Glomerular endothelial cell (primary cell): ENCODE measurements at places on chromosomes 4 and X. TPM values are rescaled to one million over a fixed set of nuclear protein-coding genes. Genes with fewer than 3 reads are reported as not detected.

DNA sequence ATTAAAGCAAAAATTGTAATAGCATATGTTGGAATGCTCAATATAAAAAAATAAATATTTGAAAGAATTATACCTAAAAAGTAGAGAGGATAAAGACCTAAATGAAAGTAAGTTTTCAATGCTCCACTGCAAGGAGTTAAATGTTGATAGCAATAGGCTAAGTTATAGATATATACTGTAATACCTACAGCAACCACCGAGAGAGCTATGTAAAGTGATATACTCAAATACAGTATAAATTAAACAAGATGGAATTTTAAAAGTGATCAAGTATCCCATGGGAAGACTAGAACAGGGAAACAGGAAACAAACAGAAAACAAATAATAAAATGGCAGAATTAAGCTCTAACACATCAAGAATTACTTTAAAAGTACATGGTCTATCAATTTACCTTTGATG, 73.9 kb downstream of the CASP3 start:
- DNase-seq = no peak

DNA sequence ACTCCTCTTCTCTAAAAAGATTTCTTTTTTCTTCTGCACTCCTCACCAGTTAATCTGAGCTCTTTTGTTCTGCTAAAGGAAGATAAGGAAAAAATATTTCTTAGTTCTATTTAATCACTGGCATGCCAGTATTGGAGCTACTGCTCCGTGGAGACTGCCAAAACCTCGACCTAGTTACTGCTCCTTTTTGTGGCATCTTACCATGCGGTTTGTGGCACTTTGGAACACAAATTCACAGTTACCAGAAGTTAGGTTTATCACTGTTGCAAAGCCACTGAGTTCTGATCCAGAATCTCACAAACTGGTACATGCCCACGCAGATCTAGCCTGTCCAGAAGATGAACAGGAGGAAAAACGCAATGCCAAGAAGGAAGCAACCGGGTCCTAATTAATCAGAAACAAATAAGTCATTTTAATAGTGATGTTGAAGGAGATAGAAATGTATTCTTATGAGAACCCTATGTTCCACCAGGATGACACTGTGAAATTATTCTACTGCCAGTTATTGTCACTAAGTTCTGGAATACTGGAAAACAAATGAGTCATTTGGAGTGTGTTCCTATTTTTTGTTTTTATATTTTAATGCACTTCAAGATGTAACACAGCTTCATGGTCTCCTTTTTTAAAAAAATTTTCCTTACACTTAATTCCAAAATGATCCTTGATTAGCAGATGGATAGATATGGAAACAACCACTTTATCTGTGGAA, 106.7 kb upstream of the GK2 start:
- DNase-seq = no peak

- DNase-seq = no peak
Observed at GRCh38 chr4:78426972-78427371, 124.6 kb upstream of the ANXA3 start.

DNA sequence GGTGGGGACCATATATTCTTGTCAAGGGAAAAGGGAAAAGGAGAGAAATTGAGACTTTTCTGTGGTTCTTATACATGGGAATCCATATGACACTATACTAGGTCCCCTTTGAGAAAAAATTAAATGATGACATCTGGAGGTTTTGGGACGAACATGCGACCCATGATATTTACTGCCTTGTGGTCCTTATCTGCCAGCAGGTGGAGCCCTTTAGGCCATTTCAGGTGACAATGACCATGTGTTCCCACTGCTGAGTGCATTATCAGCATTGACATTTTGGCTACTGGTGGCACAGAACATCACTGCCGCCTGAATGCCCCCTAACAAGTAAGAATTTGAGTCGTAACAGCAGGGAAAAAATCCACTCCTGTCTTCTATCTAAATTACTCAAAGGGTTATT, 843.4 kb downstream of the FSTL5 start:
- peak; percentile 22 for DNase-seq

- DNase-seq = peak; percentile 68
Observed at GRCh38 chrX:120768681-120769080, 107.0 kb downstream of the CT47B1 start.

DNA sequence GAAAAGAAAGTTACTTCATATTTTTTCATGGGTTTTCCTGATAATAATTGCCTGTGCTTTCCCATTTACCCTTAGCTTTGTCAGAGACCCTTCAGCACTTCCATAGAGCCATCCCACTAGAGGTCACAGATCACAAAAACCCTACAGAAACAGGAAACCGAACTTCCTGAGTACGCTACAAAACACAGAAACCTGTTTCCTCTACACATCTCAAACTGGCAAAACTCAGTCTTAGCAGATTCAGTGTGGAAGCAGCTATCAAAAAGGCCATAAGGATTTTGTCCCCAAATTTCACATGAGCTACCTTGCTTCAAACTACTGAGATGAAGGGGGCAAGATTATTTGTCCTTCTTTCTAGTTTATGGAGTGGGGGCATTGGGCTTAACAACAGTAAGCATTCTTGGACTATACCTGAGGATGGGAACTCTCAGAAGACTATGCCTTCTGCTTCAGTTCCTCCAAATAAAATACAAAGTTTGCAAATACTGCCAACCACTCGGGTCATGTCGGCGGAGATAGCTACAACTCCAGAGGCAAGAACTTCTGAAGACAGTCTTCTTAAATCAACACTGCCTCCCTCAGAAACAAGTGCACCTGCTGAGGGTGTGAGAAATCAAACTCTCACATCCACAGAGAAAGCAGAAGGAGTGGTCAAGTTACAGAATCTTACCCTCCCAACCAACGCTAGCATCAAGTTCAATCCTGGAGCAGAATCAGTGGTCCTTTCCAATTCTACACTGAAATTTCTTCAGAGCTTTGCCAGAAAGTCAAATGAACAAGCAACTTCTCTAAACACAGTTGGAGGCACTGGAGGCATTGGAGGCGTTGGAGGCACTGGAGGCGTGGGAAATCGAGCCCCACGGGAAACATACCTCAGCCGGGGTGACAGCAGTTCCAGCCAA, at the start of gene MMRN1:
MMRN1 (plus strand) TSS at position 206 of the 902 bp plus-strand sequence; CDS start at position 324, 118 bp downstream.
- no peak for DNase-seq

- DNase-seq = no peak
Observed at GRCh38 chr4:75429208-75429607, 85.0 kb downstream of the RCHY1 start.

- DNase-seq = no peak
Observed at GRCh38 chrX:107971636-107972035, 10.5 kb downstream of the TEX13B start.

GRCh38 chr4:87532907-87533306, 3.7 kb upstream of the SPARCL1 start:
- no peak for DNase-seq

- DNase-seq = no peak
Observed at GRCh38 chr4:163991298-163991865, 496.9 kb downstream of the TMA16 start.

DNA sequence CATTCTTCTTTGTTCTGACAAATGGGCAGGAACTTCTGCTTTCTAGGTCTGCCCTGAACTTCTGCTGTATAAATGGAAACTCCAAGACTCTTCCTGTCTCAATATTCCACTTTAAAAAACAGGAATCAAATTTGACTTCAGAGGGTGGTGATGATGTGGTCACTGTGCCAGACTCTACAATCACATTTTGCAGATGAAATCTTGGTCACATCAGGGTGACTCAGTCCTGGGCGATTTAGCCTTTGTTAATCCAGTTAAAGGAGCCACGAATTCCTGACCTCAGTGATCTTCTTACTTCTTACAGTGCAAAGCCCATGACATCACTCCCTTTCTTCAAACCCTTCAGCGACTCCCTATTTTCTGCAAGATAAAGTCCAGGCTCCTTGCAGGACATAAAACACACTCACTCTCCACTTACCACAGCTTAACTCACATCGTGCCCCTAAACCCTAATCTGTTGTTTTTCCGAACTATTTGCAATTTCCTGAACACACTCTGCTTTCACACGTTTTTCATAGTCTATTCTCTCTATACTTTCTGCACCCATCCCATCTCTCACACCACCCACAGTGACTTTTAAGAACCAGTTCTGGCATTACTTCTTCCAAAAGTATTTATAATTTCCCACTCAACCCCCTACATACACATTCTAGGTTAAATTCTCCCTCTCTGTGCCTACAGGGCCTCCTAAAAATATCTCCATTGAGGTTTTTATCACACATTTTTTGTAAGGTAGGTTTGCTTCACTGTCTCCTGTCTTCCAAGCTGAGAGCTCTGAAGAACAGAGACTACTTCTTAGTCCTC, 11.1 kb downstream of the GASK1B start:
- peak; percentile 99 for DNase-seq

- DNase-seq = no peak
Observed at GRCh38 chr4:20621476-20621875, 78.8 kb upstream of the PACRGL start.

DNA sequence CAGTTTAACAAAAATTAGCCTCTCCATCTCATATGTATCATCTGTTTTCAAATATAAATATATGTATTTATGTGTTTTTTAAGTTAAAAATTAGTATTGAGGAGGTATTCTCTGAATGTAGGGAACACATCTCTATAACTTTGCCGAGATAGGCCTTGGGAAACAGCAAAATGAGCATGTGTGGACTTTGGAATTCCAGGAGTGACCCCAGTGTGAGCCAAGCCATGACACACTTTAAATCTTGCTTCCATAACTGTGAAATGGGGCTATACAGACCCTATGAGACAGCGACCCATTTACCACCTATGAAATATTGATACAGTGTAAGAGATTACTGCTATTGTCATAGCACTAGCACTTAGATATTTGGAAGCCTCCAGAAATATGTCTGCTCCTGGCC, 58.8 kb downstream of the FRMPD4 start:
- no peak for DNase-seq

DNA sequence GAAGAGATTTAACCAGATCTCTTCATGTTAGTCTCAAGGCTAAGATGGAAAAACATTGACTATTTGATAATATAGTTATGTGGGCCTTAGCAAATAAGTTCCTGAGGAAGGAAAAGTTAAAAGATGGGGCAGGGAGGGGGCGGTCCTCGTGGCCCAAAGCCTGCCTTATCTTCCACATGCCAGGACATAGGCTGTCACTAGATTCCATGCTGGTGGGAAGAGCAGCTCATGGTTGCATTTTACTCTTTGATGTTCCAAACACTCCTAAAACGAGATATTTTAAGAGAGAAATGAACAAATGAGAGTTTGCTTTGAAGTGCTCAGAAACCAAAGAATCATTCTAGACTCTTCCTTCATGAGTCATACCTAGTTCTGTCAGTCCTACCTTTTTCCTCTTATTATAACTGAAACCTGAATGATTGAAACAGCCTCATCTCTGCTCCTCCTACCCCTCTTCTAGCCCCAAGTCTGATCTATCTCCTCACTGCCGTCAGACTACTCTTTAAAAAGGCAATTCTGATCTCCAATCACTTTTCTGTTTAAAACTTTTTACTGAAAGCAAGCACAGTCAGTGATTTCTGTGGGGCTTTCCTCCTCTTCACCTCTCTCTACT, 25.1 kb downstream of the RAB9B start:
- DNase-seq = no peak

DNA sequence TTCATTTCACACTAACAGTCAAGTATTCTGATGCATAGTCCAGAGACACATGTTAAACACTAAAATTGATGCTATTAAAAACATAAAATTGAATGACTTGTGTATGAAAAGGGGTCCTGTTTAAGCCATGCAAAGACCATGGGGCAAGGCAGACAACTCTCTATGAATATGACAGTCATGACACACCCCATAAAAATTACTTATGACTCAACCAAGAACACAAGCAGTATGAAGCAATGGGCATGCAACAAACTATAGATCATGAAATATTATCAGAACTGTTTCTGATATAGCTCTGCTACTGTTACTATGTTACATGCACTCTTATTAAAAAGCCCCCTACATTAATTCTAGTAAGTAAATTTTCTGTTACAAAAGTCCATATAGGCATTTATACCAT, 57.5 kb upstream of the ZCCHC13 start:
- DNase-seq = no peak

DNA sequence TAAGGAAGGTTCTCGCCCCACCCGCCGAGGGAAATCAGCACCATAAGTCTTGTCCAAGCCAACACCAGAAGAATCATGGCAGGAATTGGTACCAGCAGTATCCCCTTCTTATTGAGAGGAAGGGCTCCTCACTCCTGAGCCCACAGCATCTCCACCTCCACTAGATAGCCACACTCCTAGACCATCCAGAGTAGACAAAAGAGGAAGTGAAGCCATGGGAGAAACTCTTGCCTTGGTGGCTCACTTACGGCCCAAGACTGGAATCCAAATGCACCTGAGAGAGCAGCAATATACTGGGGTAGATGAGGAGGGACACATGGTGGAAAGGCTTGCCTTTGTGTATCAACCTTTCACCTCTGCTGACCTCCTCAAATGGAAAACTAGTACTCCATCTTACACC, 255.3 kb upstream of the PRKX start:
- no peak for DNase-seq

GRCh38 chr4:7539659-7540058, 104.9 kb upstream of the PSAPL1 start:
- DNase-seq = no peak

DNA sequence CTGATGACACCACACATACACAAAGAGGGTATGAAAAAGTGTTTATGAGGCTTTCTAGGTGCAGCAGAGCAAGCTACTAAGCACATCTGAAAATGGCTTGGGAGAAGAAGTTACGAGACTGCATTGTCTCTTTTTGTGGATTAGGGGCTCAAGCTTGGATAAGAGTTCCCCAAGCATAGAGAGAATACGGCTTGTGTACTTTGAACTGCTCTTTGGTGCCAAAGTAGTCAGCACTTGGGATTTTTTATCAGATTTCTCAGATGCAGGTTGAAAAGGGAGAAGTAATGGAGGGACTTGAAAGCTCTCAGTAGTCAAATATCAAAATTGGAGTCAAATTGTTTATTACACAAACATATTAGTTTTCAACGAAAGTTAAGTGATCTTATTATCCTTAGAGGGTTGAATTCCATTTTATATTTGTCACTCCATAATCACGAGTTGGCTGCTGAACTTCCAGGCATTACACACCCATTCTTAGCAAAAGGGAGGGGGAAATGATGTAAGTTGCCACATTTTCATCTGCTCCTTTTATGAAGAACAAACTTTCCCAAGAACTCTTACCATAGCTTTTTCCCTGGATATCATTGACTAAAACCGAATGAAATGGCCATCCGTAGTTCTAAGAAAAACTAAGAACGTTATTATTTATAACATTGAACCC, 1904.9 kb downstream of the PCDH7 start:
- DNase-seq = no peak

The SYTL5 gene
- total RNA-seq = 0.06 TPM in 1 of 2 replicates, not detected in the other

The SLC9B2 gene
- 17.3 and 18.8 TPM in 2 replicates for total RNA-seq

The SPANXD gene
- total RNA-seq = not detected in 2 replicates

The CAPN6 gene
- not detected in 2 replicates for total RNA-seq

The PCDH18 gene
- under 0.01 and 1.5 TPM in 2 replicates for total RNA-seq

The CPZ gene
- 0.64 TPM in 1 of 2 replicates, not detected in the other for total RNA-seq

The PCSK1N gene
- 1.5 and 8.9 TPM in 2 replicates for total RNA-seq

The TRAPPC11 gene
- total RNA-seq = 28.5 and 33.3 TPM in 2 replicates

The PDCL2 gene
- total RNA-seq = not detected in 2 replicates

The TMEM31 gene
- not detected in 2 replicates for total RNA-seq

The SMR3A gene
- total RNA-seq = not detected in 2 replicates

The GAGE12H gene
- total RNA-seq = not detected in 2 replicates

The PTTG2 gene
- not detected in 2 replicates for total RNA-seq
